ENCODE measurements at places on chromosomes 5 and 9.

DNA sequence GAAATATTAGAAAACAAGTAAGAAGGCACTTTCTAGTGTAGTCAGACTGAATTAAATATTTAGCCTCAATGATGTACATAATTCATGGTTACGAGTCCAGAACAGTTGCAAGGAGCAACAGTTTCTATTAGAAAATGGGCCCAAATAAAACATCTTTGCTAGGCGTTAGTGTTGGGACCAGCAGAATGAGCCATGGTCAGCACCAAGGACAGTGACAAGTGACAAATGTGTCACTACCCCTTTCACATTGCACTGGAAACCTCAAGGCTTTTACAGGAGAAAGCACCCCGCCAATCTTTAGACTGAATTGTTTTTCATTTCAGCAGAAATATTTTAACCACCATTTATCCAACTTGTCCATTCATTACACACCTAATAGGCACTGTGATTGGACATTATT, 301.3 kb upstream of the ADCY2 start:
- DNase-seq = no peak

DNA sequence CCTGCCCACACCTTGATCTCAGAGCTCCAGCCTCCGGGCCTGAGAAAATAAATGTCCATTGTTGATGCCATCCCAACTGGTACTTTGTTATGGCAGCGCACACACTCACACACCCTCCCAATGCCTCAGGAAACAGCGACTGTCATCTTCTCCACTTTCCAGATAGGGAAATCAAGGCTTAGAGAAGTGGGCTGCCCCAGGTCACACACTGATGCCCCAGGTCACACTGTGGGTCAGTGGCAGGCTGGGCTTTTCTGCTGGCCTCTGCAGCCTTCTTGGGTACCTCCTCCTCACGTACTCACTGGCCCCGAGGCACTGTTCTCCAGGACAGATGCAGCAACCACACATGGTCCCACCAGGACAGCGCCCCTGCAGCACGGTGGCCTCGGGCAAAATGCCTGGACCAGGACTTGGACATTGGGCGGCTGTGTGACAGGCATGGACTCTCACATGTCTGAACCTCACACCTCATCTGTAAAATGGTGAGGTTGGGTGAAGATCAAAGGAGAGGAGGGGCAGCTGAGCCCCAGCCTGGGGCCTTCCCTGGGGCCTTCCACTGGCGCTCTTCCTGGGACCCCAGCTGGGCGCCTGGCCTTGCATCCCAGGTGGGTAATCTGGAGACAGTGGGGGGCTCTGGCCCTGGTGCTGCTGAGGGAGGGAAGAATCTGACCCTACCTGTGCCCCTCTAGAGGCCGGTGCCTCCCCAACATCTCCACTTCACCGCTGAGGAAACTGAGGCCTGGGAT, 156.0 kb downstream of the COL23A1 start:
- DNase-seq = no peak

GRCh38 chr9:98784831-98785806, 11.2 kb downstream of the ANKS6 start:
- DNase-seq = no peak

- no peak for DNase-seq
These were observed 2.5 kb upstream of the ADRB2 start for GRCh38 chr5:148823871-148824270.

DNA sequence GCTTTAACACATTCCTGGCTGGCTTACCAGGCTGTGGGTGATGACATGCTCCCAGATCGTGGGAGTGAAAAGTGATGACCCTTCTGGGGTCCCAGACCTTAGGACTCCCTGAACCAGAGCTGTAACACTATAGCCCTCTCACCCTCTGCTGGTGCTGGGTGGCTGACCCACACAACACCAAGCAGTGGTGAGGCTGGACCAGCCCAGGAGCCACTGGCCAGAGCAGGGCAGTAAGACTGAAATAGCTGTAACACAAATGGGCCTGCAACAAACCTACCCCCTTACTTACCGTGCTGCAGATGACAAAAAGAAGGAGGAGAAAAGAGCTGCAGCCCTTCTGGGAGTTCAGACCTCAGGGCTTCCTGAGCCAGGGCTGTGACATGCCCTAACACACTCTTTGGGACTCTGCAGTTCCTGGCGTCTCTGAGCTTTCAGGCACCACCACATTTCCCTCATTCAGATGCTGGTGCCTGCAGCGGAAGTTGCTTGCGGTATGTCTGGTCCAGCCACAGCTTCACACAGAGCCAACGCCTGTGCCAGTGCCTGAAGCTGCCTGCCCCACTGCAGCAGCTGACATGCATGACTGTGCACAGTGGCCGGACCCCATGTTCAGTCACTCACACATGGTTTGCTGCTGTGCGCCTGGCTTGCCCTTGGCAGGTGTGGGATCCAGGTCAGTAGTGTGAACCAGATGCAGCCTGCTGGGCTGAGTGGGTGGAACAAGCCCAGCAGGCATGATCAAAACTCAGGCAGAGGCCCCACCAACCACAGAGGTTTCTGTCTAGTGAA, 1247.4 kb downstream of the EFNA5 start:
- DNase-seq = no peak

GRCh38 chr9:137341227-137341626, 39.2 kb upstream of the NRARP start:
- no peak for DNase-seq

- no peak for DNase-seq
These were observed 19.1 kb downstream of the NDST1 start for GRCh38 chr5:150527038-150527437.

- no peak for DNase-seq
These were observed 2.2 kb downstream of the ABLIM3 start for GRCh38 chr5:149143470-149143869.

GRCh38 chr9:92716557-92716956, 46.6 kb upstream of the IPPK start:
- no peak for DNase-seq

DNA sequence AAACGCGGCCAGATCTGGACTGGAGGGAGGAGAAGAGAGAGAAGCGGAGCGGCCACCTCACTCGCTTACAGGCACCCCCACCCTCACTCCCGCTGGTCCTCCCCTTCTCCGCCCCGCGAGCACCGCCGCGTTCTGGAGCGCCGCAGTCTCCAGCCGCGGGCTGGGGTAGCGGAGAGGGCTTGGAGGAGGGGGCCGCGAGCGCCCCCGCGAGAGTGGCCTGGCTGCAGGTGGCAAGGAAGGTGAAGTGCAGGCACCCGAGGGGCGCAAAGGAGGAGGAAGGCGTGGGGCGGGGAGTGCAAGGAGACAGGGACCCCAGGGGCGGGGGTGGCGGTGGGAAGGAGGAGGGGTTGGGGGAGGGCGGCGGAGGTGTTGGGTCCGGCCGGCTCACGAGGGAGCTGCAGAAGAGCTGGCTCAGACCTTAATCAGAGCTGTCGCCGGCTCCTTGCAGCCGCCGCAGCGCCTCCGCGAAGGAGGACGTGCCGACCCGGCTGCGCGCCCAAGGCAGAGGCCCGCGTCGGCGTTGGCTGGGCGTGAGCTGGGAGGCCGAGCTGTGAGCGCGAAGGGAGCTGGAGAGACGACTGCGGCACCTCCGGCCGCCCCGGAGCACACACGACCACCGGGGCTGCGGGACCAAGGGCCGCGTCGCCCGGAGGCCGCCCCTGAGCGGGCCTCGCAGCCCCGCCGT, at the start of gene DMRT3:
Gene DMRT3 (plus strand): TSS at position 398 of the 685 bp plus-strand sequence. CDS start 347 bp downstream, outside the sequence.
- no peak for DNase-seq

- no peak for DNase-seq
These were observed 12.0 kb downstream of the FRMD3 start for GRCh38 chr9:83526211-83526610.

DNA sequence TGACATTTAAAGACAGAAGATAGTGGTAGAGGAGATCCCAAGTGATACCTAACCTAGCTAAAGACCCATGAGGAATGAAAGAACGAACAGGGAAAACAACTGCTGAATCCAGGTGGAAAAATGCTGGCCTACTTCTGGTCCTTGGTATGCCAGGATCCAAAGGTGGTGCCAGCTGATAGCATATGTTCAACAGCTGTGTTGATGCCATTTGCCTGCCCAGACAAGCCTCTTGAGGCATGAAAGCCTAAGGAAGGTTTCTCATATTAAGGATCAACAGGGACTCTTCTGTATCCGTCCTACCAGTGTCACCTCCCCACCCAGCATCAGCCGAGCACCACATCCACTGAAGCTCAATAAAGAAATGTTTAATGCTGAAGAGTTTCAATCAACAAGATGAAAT, 225.7 kb upstream of the DMRT1 start:
- no peak for DNase-seq

- DNase-seq = no peak
These were observed 208.9 kb downstream of the GOLPH3 start for GRCh38 chr5:31965227-31965626.

GRCh38 chr5:88878976-88879375, 4.0 kb downstream of the MEF2C start:
- DNase-seq = no peak

DNA sequence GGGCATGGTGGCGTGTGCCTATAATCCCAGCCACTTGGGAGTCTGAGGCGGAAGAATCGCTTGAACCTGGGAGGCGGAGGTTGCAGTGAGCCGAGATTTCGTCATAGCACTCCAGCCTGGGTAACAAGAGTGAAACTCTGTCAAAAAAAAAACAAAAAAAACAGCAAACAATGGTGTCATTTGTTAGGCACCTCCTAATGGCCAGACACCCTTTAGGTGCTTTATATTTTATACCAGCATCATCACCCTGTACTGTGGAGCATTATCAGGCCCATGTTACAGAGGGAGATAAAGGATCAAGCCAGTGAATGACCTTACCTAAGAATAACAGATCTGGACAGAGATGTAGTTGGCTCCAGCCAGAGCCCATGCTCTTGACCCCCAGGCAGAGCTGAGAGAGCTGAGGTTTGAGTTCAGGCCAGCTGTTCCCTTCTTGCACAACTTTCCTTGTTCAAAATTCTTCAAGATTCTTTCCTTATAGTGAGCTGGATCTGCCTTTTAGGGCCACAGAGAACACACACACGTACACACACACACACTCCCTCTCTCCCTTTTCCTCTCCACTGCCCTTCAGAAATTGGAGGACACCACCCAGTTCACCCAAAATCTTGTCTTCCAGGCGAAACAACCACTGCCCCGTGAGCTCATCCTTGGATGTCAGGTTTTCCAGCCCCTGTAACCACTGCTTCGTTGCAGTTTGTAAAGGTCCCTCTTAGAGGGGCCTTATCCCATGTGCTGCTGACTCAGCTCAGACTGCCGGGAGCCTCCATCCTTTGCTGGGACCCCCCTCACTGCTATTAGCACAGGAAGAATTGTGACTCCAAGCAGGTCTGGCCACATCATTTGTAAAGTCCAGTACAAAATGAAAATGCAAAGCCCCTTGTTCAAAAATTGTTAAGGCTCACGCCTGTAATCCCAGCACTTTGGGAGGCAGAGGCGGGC, 10.4 kb upstream of the PTGES start:
- peak; percentile 65 for DNase-seq

DNA sequence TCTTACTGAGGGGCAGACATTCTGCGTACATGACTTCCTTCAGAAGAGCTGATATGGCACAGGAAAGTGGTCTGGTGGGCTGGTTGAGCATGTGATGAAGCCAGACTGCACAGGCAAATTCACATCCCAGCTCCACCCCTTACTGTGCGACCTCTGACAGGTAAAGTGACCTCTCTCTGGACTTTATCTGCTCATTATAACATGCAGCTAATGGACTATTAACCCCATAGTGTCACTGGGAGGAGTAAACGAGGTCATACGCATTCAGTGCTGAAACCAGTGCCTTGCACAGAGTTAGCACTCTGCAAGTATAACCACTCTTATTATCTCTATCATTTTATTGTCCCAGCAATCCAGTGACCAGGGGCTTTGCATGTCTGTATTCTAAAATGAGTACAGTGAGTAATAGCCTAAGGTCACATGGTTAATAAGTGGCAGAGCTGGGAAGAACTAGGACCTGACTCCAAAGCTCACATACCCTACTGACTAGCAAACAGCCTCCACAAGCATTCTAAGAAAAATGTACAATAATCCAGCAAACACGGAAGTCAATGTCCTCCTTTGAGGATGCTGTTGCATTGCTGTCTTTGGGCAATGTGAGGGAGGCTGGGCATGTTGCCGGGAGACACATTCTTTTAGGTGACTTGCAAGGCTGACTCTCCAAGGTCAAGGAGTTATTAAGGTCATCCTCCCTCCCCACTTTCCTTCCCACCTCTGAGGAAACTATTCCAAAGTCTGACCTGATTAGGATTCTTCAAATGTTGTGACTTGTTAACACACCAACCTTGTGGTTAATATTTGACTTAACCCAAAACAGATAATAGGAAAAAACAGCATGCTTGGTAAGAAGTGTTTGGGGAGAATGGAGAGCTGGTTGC, 19.0 kb downstream of the GLRX start:
- no peak for DNase-seq

GRCh38 chr9:2620919-2621721, 467 bp upstream of the VLDLR start:
- peak; percentile 49 for DNase-seq

GRCh38 chr5:11609570-11610303, 294.5 kb downstream of the CTNND2 start:
- DNase-seq = no peak

DNA sequence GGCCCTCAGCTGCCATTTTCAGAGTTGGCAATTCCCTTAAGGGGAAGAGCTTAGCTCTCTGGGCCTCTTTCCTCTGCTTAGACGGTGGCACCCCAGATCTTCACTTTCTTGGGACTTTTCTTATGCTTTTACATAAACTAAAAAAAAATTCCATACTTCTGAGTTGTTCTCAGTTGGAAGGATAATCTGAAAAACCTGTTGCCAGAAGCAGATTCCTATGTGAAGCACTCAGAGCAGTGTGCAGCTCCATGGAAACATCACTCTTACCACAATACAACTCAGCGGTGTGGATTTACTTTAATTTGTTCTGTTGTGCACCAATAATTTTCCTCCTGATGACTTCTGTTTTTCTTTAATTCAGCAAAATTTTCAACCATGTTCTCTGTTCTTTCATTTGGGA, 44.1 kb upstream of the MROH2B start:
- DNase-seq = no peak

DNA sequence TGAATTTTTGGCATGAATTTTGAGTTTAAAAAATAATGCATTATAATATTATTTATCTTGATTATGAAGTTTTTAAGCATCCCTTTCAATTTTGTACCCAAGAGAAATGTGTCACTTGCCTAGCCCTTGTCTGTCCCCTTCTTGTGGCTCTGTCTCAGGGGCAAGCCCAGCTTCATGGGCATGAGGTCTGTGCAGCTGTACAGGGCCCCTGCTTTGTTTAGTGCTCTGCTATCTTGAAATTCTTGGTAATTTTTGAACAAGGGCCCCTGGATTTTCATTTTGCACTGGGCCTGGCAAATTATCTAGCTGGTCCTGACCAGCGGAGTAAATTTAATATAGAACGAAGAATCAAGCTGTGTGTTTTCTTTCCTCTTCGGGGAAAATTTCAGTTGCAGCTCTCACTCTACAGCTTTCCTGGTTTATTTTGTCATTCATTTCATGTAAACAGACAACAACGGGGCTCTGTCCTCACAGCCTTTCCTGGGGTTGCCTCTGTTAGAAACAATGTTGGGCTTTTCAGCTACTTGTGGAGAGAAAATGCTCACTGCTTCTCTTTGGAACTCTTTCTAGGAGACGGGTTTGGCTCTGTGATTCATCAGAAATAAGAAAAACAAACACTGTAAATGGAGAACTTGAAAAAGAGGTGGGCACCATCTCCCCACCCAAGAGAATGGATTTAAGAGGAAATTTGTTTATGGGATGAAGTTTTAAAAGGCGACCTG, 41.1 kb downstream of the LIX1 start:
- DNase-seq = no peak

GRCh38 chr9:110013064-110013463, 194.9 kb downstream of the C9orf152 start:
- no peak for DNase-seq

GRCh38 chr5:19536387-19536786, 451.6 kb downstream of the CDH18 start:
- DNase-seq = peak; percentile 15

All from skeletal muscle cell (primary cell).